ENCODE measurements at places on chromosomes 11 and 22. TPM values are rescaled to one million over a fixed set of nuclear protein-coding genes. Genes with fewer than 3 reads are reported as not detected.

Gene NUCB2
- 46.6 TPM for total RNA-seq

Gene OSBP2
- total RNA-seq, result 5.1 TPM

Gene PVALB
- total RNA-seq, result not detected

Gene MCHR1
- total RNA-seq, result not detected

Gene PAMR1
- total RNA-seq, result 3.8 TPM

Gene UVRAG
- total RNA-seq, result 22.4 TPM

Gene ABCC8
- total RNA-seq, result 5.1 TPM

Gene KCNK7
- 0.40 TPM for total RNA-seq

Gene TPBGL
- 0.11 TPM for total RNA-seq

Gene SLC22A25
- not detected for total RNA-seq

- no peak for DNase-seq
Measured at GRCh38 chr11:12455938-12456337, 78.6 kb downstream of the PARVA start.

DNA sequence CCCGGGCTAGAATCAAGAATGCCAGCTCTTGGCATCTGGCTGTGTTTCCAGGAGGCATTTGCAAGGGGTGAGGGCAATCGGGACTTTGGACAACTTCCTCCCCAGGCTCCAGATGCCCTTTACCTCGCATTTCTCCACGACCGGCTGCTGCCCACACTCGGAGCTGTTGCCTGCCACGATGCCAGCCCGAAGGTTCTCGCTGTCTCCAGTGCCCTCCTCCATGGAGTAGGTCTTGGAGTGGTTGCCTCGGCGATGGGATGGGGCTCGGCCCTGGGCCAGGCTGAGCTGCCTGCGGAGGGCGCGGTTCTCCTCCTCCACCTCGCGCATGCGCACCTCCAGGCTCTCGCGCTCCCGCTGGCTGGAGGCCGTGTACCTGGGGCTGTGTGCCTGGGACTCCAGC is 270.0 kb downstream of the LARGE1 start:
- no peak for DNase-seq

- no peak for DNase-seq
Measured at GRCh38 chr11:102467853-102468580, 15.5 kb upstream of the TMEM123 start.

GRCh38 chr22:45878901-45879551 is 97.9 kb downstream of the WNT7B start:
- DNase-seq, result no peak

GRCh38 chr22:21712751-21713427 is 22.7 kb downstream of the YPEL1 start:
- peak; percentile 47 for DNase-seq

DNA sequence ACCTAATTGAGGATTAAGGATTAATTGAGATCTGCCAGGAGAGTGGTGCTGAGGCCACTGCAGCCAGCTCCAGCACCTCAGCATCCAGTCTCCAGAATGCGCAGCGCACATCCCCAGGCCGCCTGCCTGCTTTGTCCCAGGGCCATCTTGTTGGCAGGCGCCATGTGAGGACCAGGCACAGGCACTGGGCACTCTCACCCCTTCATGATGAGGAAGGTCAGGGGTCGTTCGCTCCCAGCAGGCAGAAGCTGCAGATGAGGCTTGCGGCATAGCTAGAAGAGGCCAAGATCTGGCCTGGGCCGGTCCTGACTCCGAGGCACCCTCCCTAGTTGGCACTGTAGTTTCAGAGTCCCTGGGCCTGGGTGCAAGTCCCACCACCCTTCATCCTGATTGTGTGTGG is 6.4 kb downstream of the CABP2 start:
- DNase-seq, result no peak

GRCh38 chr11:88814076-88814475 is 251.7 kb downstream of the GRM5 start:
- DNase-seq, result no peak

DNA sequence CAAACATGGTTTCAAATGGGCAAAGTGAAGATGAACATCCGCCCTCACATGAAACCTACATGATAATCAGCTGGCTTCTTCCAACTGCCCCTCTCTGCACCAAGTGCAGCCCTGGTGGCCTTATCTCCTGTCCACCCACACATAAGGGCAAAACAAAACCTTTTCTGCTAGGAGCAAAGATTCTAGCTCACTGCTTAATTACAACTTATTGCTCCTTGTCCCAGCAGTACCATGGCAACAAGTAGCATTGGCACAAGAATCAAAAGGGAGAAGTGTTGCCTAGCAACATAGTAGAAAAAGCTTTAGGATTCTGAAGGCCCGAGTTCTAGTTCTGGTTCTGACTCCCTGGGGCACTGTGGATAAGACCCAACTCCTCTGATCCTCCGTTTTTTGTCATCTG is 68.7 kb upstream of the BMAL1 start:
- no peak for DNase-seq

DNA sequence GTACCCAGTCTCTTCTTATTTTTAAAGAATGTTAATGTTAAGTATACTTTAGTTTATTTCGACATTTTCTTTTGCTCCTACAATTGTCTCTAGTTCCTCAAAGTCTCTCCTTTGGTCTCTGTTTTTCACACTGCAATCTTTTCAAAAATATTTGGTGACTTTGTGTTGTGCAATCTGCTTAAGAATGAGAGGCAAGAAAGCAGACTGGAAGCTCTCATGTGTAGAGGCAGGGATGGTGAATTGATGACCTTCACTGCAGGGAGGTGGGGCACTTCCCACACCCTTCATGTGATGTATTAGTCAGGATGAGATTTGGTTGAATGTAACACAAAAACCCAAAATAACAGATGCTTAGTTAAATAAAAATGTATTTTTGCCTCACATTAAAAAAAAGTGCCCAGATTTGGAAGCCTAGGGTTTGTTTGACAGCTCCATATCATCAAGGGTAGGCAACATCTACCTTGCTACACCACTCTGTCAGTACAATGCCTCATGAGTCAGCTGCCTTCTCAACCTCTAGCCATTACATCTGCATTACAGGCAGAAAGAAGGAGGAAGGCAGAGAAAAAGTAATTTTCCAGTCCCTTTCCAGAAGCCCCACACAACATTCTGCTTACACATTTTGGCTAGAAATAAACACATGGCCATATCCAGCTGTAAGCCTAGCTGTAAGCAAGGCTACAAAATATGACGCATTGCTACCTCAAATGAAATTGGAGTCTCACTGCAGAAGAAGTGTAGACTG is 3.8 kb upstream of the MMP27 start:
- DNase-seq, result no peak

- no peak for DNase-seq
Measured at GRCh38 chr11:41999066-41999465, 539.6 kb upstream of the LRRC4C start.

- no peak for DNase-seq
Measured at GRCh38 chr22:49545606-49546005, 282.1 kb downstream of the BRD1 start.

- no peak for DNase-seq
Measured at GRCh38 chr22:44887941-44888366, 121.9 kb downstream of the PHF21B start.

DNA sequence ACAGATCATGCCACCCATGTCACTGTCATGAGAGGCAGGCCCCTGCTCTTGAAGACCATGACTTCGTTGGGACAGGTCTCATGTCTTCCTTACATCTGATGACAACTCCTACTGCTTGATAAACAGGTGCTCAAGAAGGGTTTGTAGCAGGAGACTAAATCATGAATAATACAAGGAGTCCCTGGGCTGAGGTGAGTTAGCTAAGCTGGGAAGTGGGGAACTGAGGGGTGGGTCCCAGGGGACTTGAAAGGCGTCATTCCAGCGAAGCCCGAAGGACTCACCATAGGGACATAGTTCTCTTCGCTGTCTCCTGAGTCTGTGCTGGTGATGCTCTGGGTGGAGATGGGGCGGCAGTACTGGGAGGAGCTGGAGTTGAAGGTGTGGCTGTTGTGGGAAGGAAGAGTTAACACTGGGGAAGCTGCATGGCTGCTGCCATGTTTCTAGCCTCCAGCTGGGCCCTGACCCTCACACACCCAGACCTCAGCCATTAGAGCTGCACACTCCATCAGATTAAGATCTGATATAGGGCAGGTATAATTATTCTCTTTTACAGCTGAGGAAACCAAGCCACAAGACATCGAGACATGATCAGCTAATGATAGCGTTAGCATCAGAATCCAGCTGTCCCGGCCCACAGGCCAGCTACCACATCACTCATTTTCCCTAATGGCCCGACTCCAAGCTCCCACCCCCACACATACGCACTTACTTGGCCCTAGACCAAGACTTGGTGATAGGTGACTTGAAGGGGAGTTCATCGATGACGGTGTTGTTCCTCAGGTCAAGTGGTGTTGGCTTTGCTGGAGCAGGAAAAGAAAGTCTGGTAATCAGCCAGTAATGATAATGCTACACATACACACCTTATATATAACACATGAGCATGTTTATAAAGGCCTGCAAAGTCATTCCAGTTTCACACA is 32.9 kb downstream of the USP35 start:
- DNase-seq, result no peak

GRCh38 chr11:77236901-77237300 is 64.6 kb downstream of the GDPD4 start:
- no peak for DNase-seq

DNA sequence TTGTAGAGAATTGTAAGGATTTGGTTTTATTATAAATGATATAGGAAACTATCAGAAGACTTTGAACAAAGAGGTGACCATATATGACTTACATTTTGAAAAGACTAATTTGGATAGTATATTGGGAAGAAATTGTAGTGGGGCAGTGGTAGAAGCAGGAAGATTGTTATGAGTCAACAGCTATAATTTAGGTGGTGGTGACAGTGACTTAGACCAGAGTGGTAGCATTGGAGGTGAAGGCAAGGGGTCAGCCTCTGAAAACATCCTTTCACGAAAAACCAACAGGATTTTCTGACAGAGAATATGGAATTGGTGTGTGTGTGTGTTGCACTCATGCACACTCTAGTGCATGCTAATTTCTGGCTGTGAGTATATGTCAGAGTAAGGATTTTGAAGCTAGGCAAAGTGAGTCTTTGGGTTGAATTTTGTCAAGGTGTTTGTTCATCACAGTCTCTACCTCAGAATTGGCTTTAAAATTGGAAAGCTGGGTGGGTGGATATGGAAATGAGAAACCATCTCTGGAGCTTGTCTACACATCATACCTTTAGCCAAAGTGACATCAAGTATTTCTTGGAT is 8.2 kb upstream of the HBE1 start:
- no peak for DNase-seq

GRCh38 chr11:125250318-125251213 is 86.0 kb downstream of the PKNOX2 start:
- DNase-seq, result no peak

DNA sequence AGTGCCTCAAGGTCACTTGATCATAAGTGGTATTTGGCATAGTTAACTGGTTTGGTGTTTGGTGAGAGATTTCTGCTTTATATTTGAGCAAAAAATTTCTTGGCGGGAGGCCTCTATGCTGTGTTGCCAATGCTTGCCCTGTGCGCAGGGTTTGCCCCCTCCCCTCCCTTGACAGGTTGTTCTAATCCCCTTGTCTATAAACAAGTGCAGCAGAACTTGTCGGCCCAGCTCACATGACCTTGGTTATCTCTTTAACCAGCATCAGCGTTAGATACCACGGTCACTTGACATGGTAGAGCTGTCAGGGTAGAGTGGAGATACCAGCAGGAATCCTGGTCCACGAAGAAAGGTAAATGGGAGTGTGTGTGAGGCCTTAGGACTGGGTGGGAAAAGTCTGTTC is 35.6 kb downstream of the MARK2 start:
- no peak for DNase-seq

DNA sequence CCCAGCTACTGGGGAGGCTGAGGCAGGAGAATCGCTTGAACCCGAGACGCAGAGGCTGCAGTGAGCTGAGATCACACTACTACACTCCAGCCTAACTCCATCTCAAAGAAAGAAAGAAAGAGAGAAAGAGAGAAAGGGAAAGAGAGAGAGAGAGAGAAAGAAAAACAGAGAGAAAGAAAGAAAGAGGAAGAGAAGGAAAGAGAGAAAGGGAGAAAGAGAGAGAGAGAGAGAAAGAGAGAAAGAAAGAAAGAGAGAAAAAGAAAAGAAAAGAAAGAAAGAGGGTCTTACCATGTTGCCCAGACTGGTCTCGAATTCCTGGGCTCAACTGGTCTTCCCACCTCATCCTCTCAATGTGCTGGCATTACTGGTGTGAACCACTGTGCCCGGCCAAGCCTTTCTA is 22.3 kb downstream of the FBLN1 start:
- no peak for DNase-seq

- no peak for DNase-seq
Measured at GRCh38 chr11:77747381-77747969, 73.0 kb downstream of the RSF1 start.

DNA sequence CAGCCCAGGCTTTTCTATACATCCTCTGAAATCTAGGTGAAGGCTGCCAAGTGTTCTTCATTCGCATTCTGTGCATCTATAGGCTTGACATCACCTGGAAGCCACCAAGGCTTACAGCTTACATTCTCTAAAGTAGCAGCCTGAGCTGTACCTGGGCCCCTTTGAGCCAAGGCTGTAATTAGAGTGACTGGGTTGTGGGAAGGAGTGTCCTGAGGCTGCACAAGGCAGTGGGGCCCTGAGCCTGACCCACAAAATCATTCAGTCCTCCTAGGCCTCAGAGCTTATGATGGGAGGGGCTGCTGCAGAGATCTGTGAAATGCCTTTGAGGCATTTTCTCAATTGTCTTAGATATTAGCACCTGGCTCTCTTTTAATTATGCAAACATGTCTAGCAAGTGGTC is 33.0 kb upstream of the RDX start:
- DNase-seq, result no peak

GRCh38 chr11:32643526-32643925 is 59.9 kb downstream of the EIF3M start:
- no peak for DNase-seq

DNA sequence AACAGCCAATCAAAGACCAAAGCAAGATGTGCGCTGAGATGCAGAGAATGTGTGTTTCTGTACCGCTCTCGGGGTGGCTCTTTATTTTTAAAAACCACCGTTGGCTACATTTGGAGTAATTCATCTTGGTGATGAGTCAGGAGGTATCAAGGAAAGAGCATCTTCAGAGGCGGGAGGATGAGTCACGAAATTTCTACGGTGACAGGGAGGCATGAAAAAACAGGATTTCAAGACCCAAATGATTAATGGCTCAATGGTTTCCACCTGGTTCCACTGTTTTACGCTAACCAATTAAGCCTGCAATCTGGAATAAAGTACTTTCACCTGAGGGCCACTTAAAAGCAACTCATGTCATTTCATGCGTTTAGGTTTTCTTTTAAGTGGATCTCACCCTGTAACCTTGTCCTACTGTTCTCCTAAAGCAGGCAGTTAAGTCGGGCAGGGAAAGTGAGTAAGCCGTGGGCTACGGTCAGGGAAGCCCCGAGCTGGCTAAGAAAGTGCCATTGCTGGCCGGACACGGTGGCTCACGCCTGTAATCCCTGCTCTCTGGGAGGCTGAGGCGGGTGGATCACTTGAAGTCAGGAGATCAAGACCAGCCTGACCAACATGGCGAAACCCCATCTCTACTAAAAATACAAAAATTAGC is 74.6 kb downstream of the CELSR1 start:
- DNase-seq, result no peak

Data from left colon (tissue), 2 donors.